ENCODE measurements at places on chromosomes 11 and 22. TPM values are rescaled to one million over a fixed set of nuclear protein-coding genes. Genes with fewer than 3 reads are reported as not detected.

NPTXR gene
- total RNA-seq, result 2.0 TPM

ACCS gene
- total RNA-seq, result 42.5 TPM

SLC22A25 gene
- total RNA-seq, result 0.22 TPM

PRRG4 gene
- 2.2 TPM for total RNA-seq

OR51F2 gene
- total RNA-seq, result not detected

PDGFB gene
- 6.5 TPM for total RNA-seq

CD3D gene
- 4.9 TPM for total RNA-seq

OR5J2 gene
- not detected for total RNA-seq

ANO1 gene
- 8.7 TPM for total RNA-seq

SLC25A1 gene
- total RNA-seq, result 68.0 TPM

PRR33 gene
- total RNA-seq, result not detected

OR10G6 gene
- not detected for total RNA-seq
